LNCaP clone FGC (cell line): ENCODE measurements at places on chromosomes 1 and 21.

GRCh38 chr21:23837564-23837963, 1769.7 kb downstream of the MRPL39 start:
- peak; percentile 89 for DNase-seq

GRCh38 chr1:230992100-230992774, 13.3 kb downstream of the ARV1 start:
- DNase-seq, result no peak

GRCh38 chr1:167054531-167054930, 35.6 kb downstream of the GPA33 start:
- DNase-seq, result no peak

GRCh38 chr1:39613250-39613649, 26.2 kb downstream of the HEYL start:
- DNase-seq, result no peak

GRCh38 chr1:30372792-30373433, 350.5 kb downstream of the MATN1 start:
- no peak for DNase-seq
